Activated B cell treated with CpG ODN at 0.5 μM for 24 hours (primary cell): ENCODE measurements at places on chromosomes 4 and X. TPM values are rescaled to one million over a fixed set of nuclear protein-coding genes. Genes with fewer than 3 reads are reported as not detected.

Gene PNMA3
- total RNA-seq, result 1.2 and 1.9 TPM in 2 replicates

GRCh38 chrX:80285131-80285773, 135.0 kb upstream of the TENT5D start:
- no peak for DNase-seq

- no peak for DNase-seq
These were observed 34.4 kb downstream of the NEXMIF start for GRCh38 chrX:74890676-74891430.

- no peak for DNase-seq
These were observed 368.6 kb upstream of the TENM3 start for GRCh38 chr4:181874602-181875001.

DNA sequence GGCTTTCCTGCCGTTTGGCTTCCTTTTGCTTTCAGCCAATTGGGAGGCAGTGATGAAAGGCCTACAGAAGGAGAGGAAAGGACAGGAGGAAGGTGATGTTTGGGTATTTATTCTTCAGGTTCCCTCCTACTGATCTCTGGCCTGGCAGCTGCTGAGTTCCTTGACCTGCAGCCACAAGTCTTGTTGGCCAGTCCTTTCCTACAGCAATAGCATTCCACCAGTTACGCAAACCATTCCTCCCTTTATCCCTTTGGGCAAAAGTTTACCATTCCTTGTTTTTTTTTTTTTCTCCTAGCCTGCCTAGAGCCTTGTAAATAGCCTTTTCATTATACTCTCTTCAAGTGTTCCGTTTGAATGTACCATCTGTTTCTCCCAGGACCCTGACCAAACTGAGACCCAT, 198.1 kb upstream of the FTHL17 start:
- DNase-seq, result no peak

DNA sequence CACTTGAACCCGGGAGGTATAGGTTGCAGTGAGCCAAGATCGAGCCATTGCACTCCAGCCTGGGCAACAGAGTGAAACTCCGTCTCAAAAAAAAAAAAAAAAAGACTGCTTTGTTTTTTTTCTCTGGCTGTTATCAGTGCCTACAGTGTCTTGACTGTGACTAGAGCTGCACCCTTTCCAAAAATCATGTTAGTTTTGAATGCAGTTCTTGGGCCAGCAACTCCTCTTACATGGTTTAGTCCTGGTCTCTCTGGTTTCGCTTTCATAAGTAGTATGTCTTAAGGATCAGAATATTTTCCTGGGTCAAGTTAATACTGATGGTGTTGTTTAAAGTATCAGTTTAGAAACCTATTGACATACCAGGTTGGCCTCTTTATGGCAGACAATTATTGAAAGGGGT, 34.2 kb upstream of the NALF2 start:
- no peak for DNase-seq

- no peak for DNase-seq
These were observed 514.7 kb downstream of the CENPC start for GRCh38 chr4:67030636-67031035.

Gene LGI2
- not detected in 2 replicates for total RNA-seq

Gene PRMT9
- total RNA-seq, result 7.4 and 8.9 TPM in 2 replicates

DNA sequence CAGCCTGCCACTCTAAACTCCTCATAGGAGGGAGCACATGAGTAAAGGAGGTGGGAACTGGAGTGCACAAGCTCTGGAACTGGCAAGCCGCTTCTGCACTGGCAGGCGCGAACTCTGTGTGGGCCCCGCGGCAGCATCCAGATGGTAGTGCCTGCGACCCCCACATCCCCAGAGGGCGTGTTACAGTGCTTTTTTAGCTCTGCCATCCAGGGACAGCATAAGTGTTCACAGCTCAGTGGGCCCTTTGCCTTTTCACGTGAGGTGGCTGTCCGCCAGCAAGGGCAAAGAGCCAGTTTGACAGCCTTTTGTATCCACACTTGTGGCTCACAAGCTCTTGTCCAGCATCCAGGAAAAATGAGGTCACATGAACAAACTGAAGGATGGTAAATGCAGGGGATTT, 581.6 kb upstream of the DIAPH2 start:
- DNase-seq, result no peak

DNA sequence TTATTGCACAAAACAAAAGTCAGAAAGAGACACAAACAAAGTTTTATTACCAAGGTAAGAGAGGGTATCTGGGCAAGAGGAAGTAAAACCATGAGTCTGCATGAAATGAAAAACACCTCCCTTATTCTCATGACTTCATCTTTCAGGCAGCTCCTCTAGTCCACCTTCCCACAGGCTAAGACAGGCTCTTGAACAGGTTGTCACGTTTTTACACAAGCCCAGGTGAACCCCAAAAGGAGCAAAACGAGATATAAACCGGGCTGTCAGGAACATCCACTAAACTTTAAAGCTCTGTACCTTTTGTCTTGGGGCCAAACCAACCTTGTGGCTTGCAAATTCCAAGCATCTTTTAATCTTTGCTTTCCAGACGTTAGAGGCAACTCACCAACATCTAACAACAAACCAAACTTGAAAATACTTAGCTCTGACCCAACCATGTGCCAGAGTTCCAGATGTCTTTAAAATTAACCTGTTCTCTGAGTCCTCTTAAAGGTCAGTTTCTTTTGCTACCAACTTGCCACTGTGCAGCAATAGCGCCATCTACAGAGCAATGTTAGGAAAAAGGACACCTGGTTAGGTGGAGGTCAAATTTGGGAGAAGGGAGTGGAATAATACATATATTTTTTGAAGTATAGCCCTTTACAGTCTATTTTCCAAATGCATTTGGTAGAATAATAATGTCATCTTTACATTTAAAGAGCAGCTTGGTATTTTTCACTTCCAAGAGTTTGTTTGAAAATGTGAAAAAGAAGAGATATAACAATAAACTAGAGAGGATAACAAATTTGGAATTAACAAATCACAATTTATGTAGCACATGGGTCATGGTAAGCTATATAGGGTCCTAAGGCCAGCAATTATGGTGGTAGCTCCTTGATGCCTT, 73.1 kb downstream of the QRFPR start:
- DNase-seq, result no peak

DNA sequence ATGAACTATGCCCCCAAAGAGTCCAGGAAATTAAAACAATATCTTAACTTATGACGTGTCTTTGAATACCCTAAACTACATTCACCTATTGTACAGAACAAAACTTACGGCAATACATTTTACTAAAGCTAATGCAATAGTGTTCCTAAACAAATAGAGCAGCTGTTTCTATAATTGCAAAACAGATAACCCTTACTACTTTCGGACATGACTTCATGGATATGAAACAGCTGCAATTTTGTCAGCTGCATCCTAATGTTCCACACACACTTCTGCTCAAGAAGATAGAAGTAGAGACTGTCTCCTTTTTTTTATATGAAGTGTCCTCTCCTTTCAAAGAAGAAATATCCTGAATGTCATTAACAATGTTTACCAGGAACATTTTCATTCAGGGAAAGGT, 174.9 kb downstream of the ACTRT1 start:
- DNase-seq, result no peak

DNA sequence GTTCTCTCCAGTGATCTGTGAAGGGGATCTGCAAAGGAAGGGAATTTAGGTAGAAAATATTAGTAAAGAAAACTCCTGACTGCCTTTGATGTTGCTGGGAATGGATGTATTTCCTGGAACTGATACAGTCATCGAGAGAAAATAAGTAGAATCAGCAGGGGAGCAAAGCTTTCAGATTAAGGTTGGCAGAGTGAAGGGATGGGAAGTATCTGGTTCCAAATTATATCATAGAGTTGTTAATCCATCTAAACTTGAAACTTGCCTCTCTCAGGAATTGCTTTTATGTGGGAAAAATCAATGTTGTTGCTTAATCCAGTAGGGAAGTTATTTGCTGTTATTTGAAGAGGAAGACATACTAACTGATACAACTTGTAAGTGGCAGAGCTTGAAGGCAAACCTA, 19.3 kb downstream of the EPHA5 start:
- DNase-seq, result no peak

- no peak for DNase-seq
These were observed 150.0 kb downstream of the TTC29 start for GRCh38 chr4:146795711-146796110.

GRCh38 chrX:39158801-39159657, 357.8 kb downstream of the MID1IP1 start:
- DNase-seq, result no peak

DNA sequence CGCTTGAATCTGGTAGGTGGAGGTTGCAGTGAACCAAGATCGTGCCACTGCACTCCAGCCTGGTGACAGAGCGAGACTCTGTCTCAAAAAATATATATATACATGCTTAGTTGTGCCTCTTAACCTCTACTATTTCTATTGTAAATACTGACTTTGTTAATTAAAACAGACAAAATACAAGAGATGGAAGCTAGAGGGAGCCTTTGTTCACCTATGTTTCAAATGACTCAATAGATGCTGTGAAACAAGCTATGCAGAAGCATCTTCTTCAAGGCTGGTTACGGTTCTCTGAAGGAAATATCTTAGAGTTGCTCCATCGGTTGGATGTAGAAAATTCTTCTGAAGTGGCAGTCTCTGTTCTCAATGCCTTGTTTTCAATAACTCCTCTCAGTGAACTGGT, 6.2 kb downstream of the NCAPG start:
- DNase-seq, result no peak

DNA sequence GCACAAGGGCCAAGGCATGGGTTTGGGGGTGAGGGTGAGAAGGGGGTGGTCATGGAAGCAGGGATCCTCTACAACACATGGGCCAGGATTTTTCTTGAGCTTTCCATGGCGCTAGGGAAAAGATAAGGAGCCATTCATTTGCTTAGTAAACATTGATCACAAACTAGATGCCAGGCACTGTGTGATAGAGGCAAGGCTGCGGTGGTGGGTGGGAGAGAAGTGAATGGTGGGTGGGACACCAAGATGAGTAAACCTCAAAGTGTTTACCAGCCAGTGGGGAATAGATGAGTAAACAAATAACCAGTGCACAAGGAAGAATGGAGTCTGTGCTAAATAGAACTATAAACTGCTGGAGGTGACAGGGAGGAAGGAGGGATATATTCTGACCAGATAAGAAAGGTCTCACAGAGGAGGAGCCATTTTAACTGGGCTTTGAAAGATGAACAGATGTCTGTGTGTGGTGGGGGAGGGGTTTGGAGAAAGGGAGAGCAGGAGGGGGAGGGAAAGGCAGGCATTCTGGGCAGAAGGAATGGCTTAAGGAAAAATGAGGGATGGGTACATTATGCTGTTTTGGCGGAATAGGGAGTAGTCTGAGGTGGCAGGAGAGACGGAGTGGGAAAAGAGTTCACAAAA, 48.0 kb upstream of the LAS1L start:
- no peak for DNase-seq

- DNase-seq, result no peak
These were observed 57.9 kb downstream of the CPLX1 start for GRCh38 chr4:768076-768475.

Gene CYTL1
- not detected in 2 replicates for total RNA-seq

DNA sequence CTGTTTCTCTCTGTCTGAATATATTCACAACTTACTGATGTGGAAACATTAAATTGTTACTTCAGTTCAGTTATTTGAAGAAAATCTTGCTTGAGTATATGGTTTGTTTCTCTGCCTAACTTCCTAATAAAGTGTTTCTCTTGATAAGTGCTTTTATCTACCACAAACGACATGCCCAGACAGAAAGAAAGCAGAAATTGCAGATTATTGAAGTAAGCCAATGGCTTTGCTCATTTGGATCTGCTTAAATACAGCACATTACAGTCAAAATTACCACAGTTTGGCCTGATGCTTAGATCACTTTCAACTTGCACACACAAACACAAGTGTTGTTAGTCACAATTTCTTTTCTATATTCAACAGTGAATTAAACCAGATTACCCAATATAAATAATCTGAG, 68.0 kb downstream of the ATOH1 start:
- DNase-seq, result no peak
